Activated CD4-positive, alpha-beta T cell treated with anti-CD3 and anti-CD28 coated beads, Interleukin-2, amount 50 U/mL, for 24 hours (primary cell): ENCODE measurements at places on chromosomes 5 and 9.

DNA sequence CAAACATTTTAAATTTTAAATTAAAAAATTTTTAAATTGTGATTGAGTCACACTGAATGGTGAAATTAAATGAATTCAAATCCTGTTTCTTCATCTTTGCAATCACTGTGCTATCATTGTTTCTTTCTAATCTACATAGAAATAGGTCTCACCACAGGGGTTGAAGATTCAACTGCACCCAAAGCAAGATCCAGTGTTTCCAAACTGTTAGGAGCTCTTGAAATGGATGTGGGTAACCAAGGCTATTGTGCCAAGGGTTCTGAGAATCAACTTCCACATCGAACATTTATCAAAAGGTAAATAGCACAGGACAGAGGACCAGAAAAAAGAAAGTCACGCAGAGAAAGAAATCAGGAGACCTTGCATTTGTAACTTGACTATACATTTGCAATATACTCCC, 172.6 kb upstream of the RASEF start:
- DNase-seq: no peak

DNA sequence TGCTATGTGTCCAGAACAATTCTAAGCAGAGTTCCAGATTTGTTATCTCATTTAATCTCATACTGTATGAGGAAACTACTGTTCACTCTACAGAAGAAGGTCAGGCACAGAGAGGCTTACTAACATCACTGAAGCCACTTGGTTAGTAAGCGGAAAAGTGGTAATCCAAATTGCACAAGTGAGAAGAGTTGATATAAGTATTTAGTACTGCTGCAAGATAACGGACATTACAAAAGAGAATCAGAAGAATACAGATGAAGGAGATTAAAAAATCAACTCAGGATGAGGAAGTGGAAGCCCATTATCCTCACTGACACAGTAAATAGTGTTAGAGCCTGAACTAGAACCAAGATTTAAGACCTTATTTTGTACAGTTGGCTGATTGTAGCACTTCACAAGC, 22.3 kb upstream of the TLR4 start:
- DNase-seq: no peak

- no peak for DNase-seq
Observed at GRCh38 chr5:139985733-139986132, 57.4 kb downstream of the NRG2 start.

- DNase-seq: no peak
Observed at GRCh38 chr5:9845185-9845584, 215.0 kb upstream of the TAS2R1 start.

GRCh38 chr5:36373527-36374086, 71.9 kb upstream of the RANBP3L start:
- DNase-seq: no peak
